ENCODE measurements at places on chromosomes 1 and 21.

GRCh38 chr1:84145068-84145467 is 997 bp downstream of the PRKACB start:
- no peak for DNase-seq

GRCh38 chr1:175750366-175751071 is 7.1 kb upstream of the TNR start:
- DNase-seq = no peak

DNA sequence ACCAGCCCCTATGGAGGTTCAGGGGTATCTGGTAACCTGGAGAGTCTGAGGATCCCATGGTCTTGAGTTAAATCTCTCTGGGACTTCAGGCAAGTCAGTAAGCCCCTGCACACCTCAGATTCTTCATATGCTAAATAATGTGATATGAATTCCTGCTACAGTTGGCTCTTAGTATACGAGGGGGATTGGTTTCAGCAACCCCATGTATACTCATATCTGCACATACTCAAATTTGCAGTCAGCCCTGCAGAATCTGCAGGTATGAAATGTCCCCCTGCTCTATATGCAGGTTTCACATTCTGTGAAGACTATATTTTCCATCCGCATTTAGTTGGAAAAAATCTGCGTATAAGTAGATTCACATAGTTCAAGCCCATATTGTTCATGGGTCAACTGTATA is 136.6 kb downstream of the TOMM20 start:
- no peak for DNase-seq

DNA sequence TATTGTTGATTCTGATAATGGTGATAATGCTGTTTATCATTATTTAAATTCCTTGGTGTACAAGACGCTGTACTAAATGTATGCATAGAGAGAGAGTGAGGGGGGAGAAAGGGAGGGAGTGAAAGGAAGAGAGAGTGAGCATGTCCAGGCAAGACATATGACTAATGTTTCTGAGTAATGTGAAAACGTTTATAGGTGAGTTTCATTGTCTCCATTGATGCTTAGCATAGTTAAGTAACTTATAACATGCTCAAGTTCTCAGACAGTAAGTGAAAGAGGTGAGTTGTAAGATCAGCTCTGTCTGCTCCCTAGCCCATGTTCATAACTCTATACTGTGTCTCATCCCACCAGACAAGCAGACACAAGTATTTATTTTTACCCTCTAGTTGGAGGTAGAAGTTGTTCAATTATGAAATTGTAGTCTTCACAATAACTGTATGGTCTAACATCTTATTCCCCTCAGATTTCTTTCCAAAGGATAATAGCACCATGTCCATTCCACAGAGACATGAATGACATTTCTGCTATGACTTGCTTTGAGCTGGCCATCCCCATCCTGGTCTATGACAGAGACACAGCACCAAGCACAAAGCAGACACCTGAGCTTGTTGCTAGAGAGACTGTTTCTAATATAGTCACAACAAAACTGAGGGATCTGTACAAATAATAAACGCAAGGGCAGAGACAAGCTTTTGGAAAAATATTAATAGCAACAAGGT is 285.1 kb downstream of the CACNA1E start:
- peak; percentile 19 for DNase-seq

GRCh38 chr1:216119600-216119999 is 303.6 kb downstream of the USH2A start:
- DNase-seq = peak; percentile 9

DNA sequence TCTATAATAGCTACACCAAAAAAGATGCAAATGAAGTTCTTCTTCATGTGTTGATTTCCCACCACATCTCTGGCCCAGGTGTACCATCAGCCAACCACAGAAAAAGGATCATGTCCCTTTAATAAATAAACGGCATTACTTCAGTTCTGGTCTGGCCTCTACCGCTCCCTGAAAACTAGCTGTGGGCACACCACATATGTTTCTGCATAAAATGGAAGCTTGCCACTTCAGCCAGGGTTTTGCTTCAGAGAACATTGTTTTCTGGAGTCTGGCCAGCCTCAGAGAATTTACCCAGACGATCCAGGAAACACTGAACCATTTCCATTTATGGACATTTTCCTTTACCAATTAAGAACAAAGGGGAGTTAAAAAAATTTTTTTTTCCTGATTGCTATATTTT is 5.8 kb upstream of the LAMC2 start:
- DNase-seq = no peak

DNA sequence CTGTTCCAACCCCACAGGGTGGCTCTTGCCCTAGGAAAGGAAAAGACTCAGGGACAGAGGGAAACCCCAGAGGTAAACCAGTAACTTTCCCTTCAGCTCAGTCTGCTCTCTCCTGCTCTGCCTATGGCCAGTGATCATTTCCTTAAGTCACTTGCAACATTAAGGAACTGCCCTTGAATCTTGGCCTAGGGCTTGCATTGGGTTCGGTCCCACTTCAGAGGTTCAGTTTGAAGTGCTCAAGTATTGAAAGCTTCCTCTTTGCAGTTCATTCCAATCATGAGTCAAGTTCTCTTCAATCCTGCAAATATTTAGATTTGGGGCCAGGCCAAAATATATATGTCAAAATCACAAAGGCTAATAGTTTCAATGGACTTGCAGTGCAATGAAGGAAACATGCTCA is 97.7 kb upstream of the IRF2BP2 start:
- DNase-seq = no peak

DNA sequence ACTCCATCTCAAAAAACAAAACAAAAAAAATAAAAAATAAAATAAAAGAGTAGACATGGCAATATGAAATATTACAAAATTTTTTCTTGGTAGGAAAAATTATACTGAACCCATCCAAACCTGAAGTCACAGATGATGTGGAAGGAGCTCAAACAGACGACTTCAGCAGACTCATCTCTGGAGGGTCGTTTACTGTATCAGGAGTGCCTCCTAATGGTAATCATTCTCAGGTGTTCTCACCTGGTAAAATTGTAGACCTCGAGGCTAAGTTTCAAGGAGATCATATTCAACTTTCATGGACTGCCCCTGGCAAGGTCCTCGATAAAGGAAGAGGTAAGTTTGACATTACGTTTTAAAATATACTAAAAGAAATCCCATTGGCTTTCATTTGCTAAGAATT is 54.3 kb upstream of the SH3GLB1 start:
- no peak for DNase-seq

DNA sequence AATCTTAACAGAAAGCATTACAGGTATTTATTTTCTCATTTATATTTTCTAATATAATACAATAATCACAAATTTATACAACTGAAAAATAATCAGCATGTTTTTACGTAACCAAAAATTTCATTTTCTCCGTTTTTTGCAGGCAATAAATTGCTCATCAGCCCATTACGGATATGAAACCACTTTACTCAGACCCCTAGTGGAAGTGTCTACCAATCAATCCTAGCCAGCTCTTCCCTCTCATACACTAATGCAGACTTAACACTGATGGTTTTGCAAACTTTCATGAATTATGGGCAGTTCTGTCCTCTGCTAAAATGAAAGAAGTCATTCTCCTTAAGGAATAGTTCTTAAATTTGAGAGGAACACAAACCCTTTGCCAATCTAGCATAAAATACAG is 124.7 kb downstream of the EIF4G3 start:
- peak; percentile 43 for DNase-seq

GRCh38 chr1:9057851-9058250 is 11.6 kb downstream of the SLC2A5 start:
- DNase-seq = no peak

GRCh38 chr1:18339161-18339560 is 141.6 kb upstream of the KLHDC7A start:
- no peak for DNase-seq

Data from GM20000 (cell line).